ENCODE measurements at places on chromosomes 12 and 14.

- no peak for DNase-seq
Measured at GRCh38 chr14:103545219-103545914, 16.4 kb downstream of the TRMT61A start.

DNA sequence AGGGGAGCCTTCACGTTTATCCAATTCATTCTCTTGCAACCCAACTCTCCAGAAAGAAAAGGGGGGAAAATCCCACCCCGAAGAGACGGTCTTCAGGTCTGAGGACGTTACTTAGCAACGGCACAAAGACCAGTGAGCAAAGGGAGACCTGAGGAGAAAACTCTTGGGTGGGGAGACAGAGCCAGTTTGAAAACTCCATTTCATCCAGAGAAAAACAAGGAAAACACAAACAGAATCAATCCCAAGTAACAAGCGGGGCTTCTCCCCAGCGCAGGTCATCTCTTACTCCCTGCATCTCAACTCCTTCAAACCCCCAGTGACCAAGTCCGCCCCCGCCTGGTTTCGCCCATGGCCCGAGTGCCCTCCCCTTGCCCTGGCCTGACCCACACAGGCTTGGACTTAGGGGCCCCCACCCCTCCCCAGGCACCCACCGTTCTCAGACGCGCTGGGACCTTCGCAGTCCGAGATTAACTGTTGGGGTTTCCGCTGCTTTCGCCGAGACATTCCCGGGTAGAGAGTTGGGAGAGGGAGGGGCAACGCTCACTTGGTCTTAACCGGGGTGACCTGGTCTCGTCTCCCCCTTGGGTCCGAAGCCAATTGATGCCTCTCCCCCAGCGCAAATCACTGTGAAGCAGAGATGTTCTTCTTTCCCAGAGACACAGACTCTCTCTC lies 10.4 kb upstream of the SALL2 start:
- no peak for DNase-seq

- DNase-seq: no peak
Measured at GRCh38 chr12:56758728-56759262, 4.3 kb upstream of the HSD17B6 start.

- DNase-seq: no peak
Measured at GRCh38 chr12:68951652-68952051, 18.7 kb upstream of the CPM start.

- no peak for DNase-seq
Measured at GRCh38 chr12:69686731-69687130, 12.4 kb downstream of the BEST3 start.

DNA sequence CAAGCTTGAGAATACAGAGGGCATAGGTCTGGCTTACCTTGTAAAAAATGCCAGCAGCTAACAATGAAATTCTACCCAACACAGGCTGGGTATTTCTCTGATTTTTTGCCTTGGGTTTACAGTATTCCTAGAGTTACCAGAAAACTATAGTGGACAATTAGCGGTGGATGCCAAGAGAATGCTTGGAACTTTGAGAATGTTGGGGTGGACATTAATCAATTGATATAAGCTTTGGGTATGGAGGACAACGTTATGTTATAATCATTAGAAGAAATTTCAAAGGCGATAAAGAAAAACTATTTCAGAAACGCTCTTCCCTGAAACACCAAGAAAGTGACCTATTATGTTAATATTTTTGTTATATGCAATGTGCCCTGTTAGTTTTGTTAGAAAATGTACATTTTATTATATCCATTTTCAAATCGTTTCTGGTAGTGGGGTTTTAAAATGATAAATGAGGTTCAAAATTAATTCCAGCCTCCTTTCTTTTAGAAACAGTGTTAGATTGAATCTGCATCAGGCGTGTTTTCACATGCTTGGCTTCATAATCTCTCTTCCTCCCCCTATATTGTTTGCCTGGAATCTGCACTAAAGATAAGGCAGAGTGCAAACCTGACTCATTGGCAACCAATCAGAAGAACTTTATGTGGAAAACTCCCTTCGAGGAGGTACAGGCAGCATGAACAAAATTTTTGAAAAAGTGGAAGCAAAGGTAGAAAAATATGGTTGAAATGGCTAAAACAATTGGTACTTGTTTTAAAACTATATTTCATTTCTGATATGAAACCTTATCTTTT lies 1.4 kb upstream of the PTPRQ start:
- no peak for DNase-seq

DNA sequence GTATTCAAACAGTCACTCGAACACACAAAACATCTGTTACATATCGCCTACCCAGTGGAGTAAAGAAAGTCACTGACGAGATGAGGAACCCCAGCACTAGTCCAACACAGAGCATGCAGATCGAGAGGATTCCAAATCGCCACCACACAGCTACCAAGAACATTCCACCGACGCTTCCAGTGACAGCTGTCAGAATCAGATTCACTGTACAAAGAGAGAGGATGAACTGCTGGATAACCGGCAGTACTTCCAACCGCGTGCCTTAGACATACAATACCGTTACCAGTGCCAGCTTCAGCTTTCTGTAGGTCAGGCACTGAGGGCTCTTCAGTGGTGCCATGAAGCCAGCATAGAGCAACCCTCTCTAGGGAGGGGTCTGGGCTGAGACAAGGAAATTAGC lies 34.5 kb downstream of the TM7SF3 start:
- no peak for DNase-seq

- no peak for DNase-seq
Measured at GRCh38 chr12:91505006-91505405, 322.4 kb upstream of the DCN start.

GRCh38 chr12:52506858-52507715 lies 13.1 kb downstream of the KRT5 start:
- DNase-seq: peak; percentile 65

- DNase-seq: no peak
Measured at GRCh38 chr14:53569446-53569845, 387.2 kb downstream of the BMP4 start.

DNA sequence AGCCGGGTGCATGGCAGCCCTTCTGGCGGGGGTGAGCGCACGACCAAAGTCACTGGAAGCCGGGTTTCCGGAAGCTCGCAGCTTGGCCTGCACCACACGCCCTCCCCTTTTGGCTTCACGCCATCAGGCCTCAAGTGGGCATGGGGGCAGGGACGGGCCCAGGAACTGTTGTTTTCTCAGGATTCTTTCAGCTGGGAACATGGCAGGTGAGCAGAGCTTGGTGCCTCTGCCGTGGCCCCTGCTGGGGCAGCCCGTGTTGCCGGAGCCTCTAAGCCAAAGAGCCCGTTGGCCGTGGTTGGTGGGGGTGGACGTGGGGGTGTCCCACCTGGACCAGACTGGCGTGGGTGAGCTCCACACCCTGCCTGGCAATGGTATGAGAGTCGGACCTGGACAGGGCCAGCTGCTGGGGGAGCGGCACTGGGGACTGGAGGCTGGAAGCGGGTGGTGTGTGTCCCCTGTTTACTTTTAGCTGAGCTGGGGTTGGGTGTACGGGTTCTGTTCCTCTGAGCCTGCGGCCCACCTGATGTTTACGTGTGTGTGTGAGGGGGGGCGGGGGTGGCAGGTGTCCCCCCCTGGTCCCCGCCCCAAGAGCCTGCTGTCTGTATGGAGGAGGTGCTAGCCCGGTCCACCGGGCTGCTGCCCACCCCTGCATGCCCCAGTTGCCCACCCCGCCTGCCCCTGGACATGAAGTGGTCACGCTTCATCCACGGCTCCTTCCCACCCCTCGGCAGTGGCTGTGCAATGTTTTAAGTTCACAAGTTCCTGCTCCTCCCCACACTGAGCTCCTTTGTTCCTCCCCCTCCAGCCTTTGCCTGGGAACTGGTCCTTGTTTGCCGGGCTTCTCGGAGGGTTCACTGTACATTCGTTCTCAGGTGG lies 28.7 kb upstream of the PLD4 start:
- DNase-seq: peak; percentile 28

- DNase-seq: no peak
Measured at GRCh38 chr12:131051155-131051473, 97.4 kb downstream of the ADGRD1 start.

- DNase-seq: no peak
Measured at GRCh38 chr12:122528992-122529391, 1.9 kb downstream of the KNTC1 start.

DNA sequence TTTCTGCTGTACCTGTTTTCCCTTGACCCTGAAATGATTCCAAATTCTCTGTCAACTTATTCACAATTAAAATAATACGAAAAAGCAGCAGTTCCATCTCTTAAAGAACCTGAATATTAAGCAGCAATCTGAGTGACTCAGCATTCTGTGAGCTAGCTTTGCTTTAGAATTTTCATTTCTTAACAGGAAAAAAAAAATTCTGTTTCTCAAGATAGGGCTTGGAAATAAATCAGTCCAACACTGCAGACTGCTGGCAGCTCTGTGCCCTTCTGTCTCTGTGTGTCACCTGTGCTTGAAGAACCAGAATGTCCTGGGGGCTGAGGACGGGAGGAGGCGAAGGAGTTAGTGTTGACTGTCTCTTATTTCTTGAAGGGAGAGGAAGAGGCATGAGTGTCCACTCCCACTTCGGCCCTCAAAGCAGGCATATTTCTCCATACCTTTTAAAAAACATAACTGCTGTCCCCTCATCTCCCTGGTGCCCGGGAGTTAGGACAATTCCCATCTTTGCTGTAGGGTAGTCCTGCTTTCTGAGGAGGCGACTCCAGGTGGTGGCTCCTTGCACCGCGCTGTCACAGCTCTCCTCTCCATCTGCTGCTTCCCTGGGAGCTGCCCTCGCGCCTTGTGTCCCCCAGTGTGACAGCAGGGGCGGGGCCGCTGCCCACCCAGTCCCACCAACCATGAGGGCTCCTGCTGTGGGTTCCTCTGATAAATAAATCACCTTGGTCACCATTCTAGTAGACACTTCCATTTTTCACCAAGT lies 203.1 kb downstream of the CALM1 start:
- peak; percentile 85 for DNase-seq

DNA sequence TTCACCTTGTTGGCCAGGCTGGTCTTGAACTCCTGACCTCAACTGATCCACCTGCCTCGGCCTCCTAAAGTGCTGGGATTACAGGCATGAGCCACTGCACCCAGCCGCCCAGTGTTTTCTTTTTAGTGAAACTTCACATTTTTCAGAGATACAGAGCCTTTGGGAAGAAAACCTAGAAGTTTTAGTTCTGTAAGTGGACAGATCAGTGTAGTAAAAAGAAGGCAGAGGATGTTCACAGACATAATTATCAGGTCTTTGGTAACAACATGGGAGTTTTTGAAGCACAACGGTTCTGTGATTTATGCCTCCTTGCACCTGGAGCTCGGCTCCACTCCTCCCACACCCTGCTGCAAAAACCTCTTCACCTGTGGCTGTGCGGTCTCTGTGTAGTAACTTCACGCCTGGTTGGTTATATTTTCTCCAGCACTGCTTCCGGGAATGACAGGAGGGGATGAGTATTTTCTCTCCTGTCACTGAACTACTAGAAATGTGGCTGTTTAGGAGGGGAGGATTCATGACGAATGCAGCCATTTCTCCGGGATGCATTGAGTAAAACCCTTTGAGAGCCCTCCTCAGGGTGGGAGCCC lies 67.0 kb downstream of the ARF6 start:
- peak; percentile 76 for DNase-seq

GRCh38 chr14:32683679-32684078 lies 255.0 kb upstream of the NPAS3 start:
- DNase-seq: no peak

- DNase-seq: no peak
Measured at GRCh38 chr12:62787611-62788010, 147.3 kb downstream of the PPM1H start.

GRCh38 chr12:53676656-53677015 lies 753 bp upstream of the ATP5MC2 start:
- no peak for DNase-seq

DNA sequence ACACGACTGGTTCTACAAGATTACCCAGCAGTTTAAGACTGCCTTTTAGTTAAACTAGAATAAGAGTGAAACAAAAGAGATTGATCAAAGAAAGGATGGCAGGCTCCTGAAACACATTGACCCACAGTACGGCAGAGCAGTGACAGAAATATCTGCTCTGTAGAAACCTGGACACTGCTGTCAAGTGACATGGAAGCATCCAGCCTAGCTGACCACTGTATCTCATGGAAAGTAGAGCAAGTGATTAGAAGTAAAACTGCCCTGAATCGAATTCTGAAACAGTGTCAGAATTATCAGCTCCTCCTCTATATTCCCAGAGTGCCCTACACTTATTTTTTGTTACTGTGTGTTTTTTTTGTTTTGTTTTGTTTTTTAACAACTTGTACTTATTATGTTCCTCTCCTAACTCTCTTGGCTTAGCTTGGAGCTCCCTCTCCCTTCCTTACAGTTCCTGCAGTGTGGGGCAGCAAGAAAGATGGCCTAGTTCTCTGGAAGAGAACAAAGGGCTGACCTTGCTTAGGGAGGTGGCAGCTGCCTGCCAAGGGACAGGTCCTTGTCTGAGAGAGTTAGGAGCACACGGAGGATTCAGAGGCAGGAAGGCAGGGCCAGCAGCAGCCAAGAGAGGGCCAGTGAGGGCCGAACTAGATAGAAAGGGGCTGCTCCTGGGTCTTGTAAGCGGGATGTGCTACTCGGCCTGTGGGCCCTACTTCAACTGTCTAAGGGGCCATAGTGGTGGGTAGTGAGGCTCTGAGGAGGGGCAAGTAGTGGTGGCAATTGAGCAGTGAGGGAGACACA lies 97.2 kb downstream of the PTPRR start:
- DNase-seq: no peak

- no peak for DNase-seq
Measured at GRCh38 chr12:121939186-121939585, 20.8 kb downstream of the CFAP251 start.

DNA sequence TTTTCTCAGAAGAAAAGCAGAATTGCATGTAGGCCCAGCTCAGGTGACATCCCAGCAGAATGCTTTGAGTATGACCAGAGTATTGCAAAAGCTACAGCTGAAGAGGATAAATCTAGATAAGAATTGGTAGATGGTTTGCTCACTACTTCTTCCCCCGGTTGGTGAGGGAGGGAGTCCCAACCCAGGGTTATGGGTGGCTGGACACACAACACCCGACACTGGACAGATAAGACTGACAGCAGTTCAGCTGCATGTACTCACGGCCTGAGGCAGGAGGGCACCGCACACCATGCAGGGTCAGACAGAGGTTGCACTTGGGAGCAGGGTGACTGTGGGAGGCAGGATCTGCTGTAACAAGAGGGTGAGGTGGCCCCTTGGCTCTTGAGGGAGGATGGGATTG lies 1.7 kb upstream of the CLEC4C start:
- no peak for DNase-seq

DNA sequence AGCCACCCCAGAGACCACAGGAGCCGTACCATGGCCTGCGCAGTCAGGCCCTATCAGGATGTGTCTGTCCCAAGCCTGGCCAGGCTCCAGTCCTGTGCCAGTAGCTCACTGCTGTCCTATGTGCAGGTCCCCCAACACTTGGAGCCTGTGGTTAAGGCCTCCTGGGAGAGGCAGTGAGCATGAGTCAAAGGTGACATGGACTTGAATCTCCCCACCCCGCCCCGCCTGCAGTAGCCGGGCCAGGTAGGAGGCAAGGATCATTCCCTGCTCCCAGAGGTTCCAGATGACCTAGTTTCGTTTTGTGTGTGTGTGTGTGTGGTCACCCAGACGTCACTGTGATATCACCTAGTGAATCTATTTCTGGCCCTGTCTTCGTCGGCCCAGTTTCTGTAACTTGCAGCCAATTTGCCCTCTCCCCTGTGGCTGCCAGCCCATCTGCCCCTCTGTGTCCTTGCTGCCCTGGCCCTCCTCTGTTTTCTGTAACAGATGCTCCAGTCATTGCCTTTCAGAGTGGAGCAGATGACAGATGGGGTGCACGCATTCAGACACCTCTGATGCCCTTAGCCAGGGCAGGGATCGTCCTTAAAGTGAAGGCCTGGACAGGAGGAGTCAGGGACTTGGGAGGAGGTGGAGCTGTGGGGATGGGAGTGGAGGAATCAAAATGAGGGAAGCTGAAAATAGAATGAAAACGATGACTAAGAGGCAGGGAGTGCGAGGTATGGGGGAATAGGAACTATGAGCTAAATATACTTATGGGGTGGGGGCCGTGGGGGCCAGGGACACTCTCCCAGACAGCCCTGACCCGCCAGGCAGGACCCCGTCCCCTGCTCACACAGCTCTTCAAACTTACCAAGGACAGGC lies 37.4 kb downstream of the SLC6A12 start:
- no peak for DNase-seq

Measured in T47D (cell line).